ENCODE measurements at places on chromosomes 7 and 10. TPM values are rescaled to one million over a fixed set of nuclear protein-coding genes. Genes with fewer than 3 reads are reported as not detected.
A peak's percentile ranks its signal among the peaks of the same experiment; 100 is the strongest.

GRCh38 chr7:79465551-79465950 lies 12.1 kb upstream of the MAGI2 start:
- DNase-seq, result no peak
- H3K4me1 ChIP-seq, result no peaks in the 10 kb centered on the region
- H3K4me3 ChIP-seq, result no peak overlapping the region
- no peaks in the 10 kb centered on the region for H3K27me3 ChIP-seq

DNA sequence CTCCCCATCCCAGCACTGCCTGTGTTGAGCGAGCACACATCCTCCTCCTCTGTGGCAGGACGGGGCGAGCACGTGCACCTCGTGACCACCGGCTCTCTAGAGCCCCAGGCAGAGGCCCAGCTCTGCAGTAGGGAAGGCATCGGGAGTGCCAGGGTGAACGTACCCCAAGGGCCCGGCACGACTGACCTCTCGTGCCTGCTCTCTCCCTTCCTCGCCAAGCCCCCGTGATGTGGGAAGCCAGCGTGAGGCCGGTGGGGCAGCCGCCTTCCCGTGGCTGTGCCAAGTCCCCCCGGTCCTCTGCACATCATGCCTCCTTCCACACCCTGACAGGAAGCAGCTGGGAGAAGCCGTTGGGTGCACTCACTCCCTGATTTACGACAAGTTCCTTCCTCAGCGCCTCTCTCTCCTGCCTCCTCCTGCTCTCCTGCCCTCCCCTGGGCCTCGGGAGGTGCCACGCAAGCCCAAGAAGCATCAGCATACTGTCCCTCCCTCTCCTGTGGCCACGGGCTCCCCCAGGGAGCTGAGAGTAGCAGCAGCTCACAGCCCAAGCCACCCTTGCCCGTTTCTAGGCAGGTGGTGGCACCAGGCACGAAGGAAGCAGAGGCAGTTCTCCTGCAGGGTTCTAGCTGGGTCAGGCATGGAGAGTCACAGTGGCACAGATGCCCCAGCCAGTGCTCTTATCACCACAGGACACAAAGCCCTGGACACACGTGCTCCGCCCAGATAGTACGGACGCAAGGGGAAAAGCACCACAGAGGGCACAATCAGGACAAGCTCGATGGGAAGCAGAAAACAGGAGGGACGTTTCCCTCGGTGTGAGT lies 47.0 kb downstream of the AMZ1 start:
- peak; percentile 31 for DNase-seq
- peaks cover 11% of the 10 kb centered on the region for H3K36me3 ChIP-seq
- H3K27ac ChIP-seq, result no peak overlapping the region
- peaks cover 40% of the 10 kb centered on the region for H3K4me1 ChIP-seq
- H3K4me3 ChIP-seq, result no peak overlapping the region

DNA sequence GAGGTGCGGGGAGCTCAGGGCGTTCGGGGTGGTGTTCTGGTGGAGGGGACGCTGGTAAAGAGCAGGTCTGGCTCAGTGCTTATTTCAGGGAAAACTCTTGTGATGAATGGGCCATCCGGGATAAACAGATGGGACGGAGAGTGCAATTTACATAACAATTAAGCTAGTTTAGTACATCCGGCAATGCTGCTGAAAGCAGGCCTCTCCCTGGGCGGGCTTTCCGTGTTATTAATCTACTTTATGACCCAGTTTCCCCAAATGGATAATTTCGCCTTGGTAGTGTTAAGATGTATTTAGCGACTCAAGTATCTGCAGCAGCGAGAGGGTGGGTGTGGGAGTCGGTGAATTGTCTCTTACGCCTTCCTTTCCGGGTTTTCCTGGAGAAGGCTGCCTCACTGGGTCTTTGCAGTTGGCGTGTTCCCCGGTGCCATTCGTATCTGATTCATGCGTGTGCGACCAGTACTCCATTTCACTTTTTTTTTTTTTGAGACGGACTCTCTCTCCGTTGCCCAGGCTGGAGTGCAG lies 25.2 kb downstream of the FOXK1 start:
- H3K27ac ChIP-seq, result no peak overlapping the region
- peaks cover 41% of the 10 kb centered on the region for H3K4me1 ChIP-seq
- no peaks in the 10 kb centered on the region for H3K27me3 ChIP-seq
- no peak for DNase-seq

The HTR7 gene
- total RNA-seq, result not detected

GRCh38 chr7:7564323-7564780 lies 2.3 kb upstream of the MIOS start:
- H3K4me3 ChIP-seq, result no peak overlapping the region
- peaks cover 22% of the 10 kb centered on the region for H3K36me3 ChIP-seq
- H3K27me3 ChIP-seq, result no peaks in the 10 kb centered on the region
- no peak overlapping the region for H3K27ac ChIP-seq

DNA sequence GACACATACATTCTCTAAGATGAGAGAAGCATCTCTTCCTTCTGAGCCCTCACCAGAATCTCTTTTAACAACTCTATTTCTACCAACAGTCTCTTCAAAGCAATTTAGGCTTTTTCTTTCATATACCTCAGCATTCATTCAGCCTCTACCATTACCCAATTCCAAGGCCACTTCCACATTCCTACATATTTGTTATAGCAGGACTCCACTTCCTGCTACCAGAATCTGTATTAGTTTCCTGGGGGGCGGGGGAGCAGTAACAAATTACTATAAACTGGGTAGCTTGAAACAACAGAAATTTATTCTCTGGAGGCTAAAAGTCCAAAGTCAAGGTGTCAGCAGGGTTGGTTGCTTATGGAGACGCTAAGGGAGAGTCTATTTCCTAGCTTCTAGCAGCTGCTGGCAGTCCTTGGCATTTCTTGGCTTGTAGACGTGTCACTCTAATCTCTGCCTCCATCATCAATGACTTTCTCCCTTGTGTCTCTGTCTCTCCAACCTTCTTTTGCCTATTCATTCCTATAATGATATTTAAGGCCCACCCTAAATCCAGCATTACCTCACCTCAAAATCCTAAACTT lies 7.4 kb downstream of the PRPS1L1 start:
- no peak overlapping the region for H3K27ac ChIP-seq
- no peak for DNase-seq
- H3K36me3 ChIP-seq, result no peaks in the 10 kb centered on the region

The HOXA5 gene
- total RNA-seq, result not detected

DNA sequence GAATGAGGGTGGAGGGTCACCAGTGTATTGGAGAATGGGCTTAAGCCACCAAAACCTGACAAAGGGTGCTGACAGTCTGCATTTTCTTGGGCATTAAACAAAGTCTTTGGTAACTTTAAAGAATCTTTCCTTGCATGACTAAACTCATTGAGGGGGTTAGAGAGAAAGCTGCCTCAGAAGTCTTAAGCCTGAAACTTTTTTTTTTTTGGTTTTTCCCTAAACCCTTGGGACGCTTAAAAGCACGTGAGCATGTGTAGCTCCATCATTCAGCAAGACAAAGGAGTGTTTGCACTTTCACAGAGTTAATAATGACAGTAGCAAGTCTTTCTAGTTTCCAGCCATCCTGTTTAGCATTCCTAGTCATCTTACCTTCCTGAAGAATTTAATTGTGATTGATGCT lies 110.7 kb downstream of the LRMDA start:
- H3K4me1 ChIP-seq, result no peaks in the 10 kb centered on the region
- no peak overlapping the region for H3K27ac ChIP-seq
- no peak for DNase-seq
- peaks cover 7% of the 10 kb centered on the region for H3K27me3 ChIP-seq

The SPDYE6 gene
- not detected for total RNA-seq

The MBL2 gene
- not detected for total RNA-seq

DNA sequence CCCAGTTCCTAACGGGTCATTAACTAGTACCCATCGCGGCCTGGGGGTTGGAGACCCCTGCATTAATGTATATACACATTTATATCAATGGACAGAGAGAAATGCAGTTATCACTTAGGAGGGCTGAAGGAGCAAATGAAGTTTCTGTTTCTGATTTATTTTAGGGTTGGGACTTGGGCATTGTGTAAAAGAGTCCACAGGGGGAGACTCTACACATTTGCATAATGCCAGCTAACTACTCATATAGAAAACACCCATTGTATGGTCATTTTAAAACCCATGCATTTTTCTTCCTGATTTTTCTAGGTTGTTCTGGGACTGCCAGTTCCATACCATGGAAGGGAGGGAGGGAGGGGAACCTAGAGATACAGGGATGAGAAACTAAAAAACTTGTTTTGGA lies 23.5 kb downstream of the BCCIP start:
- DNase-seq, result no peak
- H3K27ac ChIP-seq, result no peak overlapping the region
- peaks cover 10% of the 10 kb centered on the region for H3K36me3 ChIP-seq

- no peak overlapping the region for H3K27ac ChIP-seq
- H3K27me3 ChIP-seq, result peaks cover 2% of the 10 kb centered on the region
- no peaks in the 10 kb centered on the region for H3K4me1 ChIP-seq
- no peak overlapping the region for H3K4me3 ChIP-seq
Observed at GRCh38 chr10:98101366-98101765, 33.1 kb upstream of the R3HCC1L start.

GRCh38 chr10:93695740-93696139 lies 6.7 kb downstream of the FRA10AC1 start:
- no peak for DNase-seq
- H3K4me3 ChIP-seq, result no peak overlapping the region
- H3K4me1 ChIP-seq, result peaks cover 15% of the 10 kb centered on the region
- no peak overlapping the region for H3K27ac ChIP-seq

The CFAP43 gene
- 0.09 TPM for total RNA-seq

The CADPS2 gene
- not detected for total RNA-seq

The JMJD1C gene
- total RNA-seq, result 42.5 TPM

DNA sequence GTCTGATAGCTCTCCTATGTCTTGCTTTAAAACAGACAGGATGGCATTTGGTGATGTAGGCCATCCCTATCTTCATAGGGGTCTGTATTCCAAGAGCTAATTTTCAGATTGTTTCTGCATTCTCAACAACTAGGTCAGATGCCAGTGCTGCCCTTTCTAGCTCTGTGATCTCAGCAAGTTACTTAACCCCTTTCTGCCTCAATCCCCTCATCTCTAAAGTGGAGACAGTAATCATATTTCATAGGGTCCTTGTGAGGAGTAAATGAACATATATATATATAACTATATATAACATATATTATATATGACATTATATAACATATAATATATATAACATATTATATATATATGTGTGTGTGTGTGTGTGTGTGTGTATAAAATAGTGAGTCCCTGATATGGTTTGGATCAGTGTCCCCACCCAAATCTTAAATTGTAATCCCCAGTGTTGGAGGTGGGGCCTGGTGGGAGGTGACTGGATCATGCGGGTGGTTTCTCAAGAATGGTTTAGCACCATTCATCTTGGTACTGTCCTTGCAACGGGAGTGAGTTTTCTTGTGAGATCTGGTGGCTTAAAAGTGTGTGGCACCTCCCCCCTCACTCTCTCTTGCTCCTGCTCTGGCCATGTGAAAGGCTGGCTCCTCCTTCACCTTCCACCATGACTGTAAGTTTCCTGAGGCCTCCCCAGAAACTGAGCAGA lies 45.2 kb downstream of the HIPK2 start:
- no peak overlapping the region for H3K27ac ChIP-seq
- H3K4me1 ChIP-seq, result peaks cover 71% of the 10 kb centered on the region
- peaks cover 15% of the 10 kb centered on the region for H3K36me3 ChIP-seq

The DYNC1I1 gene
- not detected for total RNA-seq

- H3K27me3 ChIP-seq, result no peaks in the 10 kb centered on the region
- peak overlapping the region; percentile 55 for H3K27ac ChIP-seq
- no peaks in the 10 kb centered on the region for H3K36me3 ChIP-seq
- peak; percentile 83 for DNase-seq
- peaks cover 11% of the 10 kb centered on the region for H3K4me1 ChIP-seq
Observed at GRCh38 chr7:100493476-100494264, 9.9 kb downstream of the NYAP1 start.

The PDGFA gene
- 5.3 TPM for total RNA-seq

GRCh38 chr7:38940774-38941173 lies 31.8 kb upstream of the VPS41 start:
- no peak for DNase-seq
- no peaks in the 10 kb centered on the region for H3K36me3 ChIP-seq
- no peaks in the 10 kb centered on the region for H3K4me1 ChIP-seq
- no peak overlapping the region for H3K27ac ChIP-seq

The TMEM178B gene
- 0.23 TPM for total RNA-seq

- DNase-seq, result no peak
- H3K27me3 ChIP-seq, result no peaks in the 10 kb centered on the region
- H3K36me3 ChIP-seq, result no peaks in the 10 kb centered on the region
- no peaks in the 10 kb centered on the region for H3K4me1 ChIP-seq
Observed at GRCh38 chr7:22394739-22395138, 37.8 kb upstream of the RAPGEF5 start.

GRCh38 chr10:67225226-67225625 lies 299.4 kb downstream of the LRRTM3 start:
- no peak overlapping the region for H3K27ac ChIP-seq
- H3K36me3 ChIP-seq, result no peaks in the 10 kb centered on the region
- H3K4me3 ChIP-seq, result no peak overlapping the region

The MOGAT3 gene
- total RNA-seq, result not detected

The CHN2 gene
- total RNA-seq, result 0.25 TPM

The GIMAP4 gene
- 135 TPM for total RNA-seq

GRCh38 chr7:47809387-47809786 lies 138.9 kb downstream of the PKD1L1 start:
- no peak overlapping the region for H3K4me3 ChIP-seq
- H3K27me3 ChIP-seq, result no peaks in the 10 kb centered on the region
- DNase-seq, result no peak
- no peaks in the 10 kb centered on the region for H3K36me3 ChIP-seq
- no peaks in the 10 kb centered on the region for H3K4me1 ChIP-seq

The AEBP1 gene
- total RNA-seq, result 18.3 TPM
